ENCODE measurements at places on chromosomes 4 and X. TPM values are rescaled to one million over a fixed set of nuclear protein-coding genes. Genes with fewer than 3 reads are reported as not detected.

GRCh38 chrX:70998411-70999027, 67.6 kb upstream of the SLC7A3 start:
- no peak for DNase-seq
- no peak overlapping the region for H3K4me3 ChIP-seq
- H3K27me3 ChIP-seq = no peaks in the 10 kb centered on the region
- no peaks in the 10 kb centered on the region for H3K4me1 ChIP-seq

GRCh38 chr4:168119890-168120289, 27.6 kb downstream of the ANXA10 start:
- H3K4me1 ChIP-seq = no peaks in the 10 kb centered on the region
- H3K27ac ChIP-seq = no peak overlapping the region
- H3K27me3 ChIP-seq = no peaks in the 10 kb centered on the region
- DNase-seq = no peak

MAGEA2 gene
- total RNA-seq = not detected

HDX gene
- total RNA-seq = 4.4 TPM

CFAP47 gene
- not detected for total RNA-seq

TMEM33 gene
- total RNA-seq = 44.4 TPM
